Midbrain (tissue), 1 donor: ENCODE measurements at places on chromosomes 2 and 18.

GRCh38 chr18:48412339-48412929 is 3.3 kb upstream of the ZBTB7C start:
- peak; percentile 22 for DNase-seq

DNA sequence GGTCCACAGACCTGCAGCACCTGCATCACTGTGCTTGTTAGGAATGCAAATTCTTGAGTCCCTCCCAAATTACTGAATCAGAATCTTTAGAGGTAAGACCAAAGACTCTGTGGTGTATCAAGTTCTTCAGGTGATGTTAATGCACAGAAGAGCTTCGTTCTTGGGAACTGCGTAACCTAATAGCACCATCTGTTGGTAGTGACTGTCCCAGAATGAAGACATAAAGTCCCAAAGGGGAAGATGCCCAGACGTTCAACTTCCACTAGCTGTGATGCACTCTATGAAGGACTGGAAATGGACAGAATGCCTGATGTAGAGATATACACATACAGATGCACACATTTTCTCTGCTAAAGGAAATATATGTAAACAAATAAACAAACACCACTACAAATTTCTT is 576.0 kb downstream of the LRP1B start:
- peak; percentile 82 for DNase-seq

GRCh38 chr2:158912112-158912511 is 56.3 kb upstream of the TANC1 start:
- DNase-seq, result no peak

DNA sequence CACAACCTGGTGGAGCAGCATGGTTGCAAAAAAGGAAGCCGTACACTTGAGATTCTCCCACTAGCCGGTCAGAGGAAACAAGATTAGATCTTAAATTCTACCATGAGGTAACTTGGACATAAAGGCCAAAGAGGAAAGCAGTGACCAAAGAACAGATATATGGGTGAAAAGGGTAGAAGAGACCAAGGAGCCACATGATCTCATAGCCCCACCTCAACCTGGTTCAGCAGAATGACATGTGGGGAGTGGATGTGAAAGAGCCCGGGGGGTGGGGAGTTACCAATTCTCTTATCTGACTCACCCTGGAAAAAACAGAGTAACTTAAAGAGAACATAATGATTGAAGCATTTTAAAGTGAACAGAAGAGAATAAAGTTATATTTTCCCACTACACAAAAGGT is 683.0 kb downstream of the DSC3 start:
- DNase-seq, result no peak

DNA sequence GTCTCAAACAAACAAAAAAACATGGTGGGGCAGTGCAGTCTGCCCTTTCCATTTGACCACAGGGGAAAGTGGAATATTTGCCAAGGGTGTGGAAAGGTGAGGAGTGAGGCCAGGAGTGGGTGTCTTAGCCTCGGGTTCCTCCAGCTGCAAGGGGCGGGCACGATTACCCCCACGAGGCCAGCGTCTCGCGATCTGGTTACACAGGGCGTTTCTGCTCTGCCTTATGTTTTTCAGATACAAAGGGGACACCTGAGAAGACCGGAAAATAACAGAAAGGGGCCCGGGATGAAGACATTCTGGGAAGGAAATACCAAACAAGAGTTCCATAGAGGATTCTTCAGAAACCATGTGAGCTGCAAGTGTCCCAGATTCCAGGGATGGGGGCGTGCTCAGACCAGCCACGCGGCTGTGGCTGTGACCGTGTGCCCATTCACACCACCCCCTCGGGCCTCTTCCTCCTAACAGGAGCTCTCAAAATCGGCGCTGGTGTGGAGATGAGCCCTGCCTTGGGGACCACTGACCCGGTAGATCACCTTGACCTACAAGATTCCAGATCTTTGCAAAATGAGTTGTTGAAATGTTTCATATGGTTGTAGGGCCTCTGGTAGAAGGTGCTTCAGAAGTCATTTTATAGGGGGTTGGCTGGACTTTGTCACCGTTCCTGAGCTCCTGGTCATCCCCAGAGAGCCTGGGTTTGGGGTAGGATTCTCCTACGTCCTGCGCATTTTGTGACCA is 34.2 kb downstream of the FAM178B start:
- no peak for DNase-seq

DNA sequence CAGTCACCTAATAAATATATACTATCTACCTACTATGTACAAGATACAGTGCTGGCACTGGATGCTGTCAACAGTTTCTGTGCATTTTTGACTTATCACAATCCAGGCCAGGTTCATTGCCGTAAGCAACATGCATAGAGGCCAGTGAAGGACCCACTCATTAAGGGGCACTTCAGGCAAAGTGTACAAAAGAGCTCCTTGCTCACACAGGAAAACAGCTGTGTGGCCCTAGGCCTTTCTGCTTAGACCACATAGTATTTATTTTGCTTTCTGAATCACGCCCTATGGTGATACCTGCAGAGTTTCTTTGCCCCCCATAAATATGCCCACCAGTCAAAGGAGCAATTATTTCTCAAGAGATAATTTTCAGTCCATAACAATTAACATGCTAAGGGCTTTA is 39.6 kb upstream of the STAT4 start:
- no peak for DNase-seq

DNA sequence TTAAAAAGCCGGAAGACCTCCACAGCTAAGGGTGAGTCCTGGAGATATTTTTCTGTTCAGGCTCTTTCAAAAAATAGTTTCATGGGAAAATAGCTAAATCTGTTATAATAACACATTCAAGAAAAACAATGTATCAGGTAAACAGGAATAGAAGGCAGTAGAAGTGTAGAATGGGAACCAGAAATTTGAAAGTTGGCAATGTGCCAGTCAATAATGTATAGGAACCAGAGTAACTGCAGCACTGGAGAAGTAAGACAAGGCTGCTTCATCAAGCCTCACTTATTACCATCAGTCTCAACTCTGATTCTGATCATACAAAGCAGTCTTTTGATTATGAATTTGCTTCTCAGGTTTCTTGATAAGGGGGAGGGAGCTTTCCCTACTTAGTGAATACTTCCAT is 81.4 kb upstream of the VRK2 start:
- DNase-seq, result no peak

- no peak for DNase-seq
Measured at GRCh38 chr18:56019908-56020307, 431.9 kb upstream of the TCF4 start.

DNA sequence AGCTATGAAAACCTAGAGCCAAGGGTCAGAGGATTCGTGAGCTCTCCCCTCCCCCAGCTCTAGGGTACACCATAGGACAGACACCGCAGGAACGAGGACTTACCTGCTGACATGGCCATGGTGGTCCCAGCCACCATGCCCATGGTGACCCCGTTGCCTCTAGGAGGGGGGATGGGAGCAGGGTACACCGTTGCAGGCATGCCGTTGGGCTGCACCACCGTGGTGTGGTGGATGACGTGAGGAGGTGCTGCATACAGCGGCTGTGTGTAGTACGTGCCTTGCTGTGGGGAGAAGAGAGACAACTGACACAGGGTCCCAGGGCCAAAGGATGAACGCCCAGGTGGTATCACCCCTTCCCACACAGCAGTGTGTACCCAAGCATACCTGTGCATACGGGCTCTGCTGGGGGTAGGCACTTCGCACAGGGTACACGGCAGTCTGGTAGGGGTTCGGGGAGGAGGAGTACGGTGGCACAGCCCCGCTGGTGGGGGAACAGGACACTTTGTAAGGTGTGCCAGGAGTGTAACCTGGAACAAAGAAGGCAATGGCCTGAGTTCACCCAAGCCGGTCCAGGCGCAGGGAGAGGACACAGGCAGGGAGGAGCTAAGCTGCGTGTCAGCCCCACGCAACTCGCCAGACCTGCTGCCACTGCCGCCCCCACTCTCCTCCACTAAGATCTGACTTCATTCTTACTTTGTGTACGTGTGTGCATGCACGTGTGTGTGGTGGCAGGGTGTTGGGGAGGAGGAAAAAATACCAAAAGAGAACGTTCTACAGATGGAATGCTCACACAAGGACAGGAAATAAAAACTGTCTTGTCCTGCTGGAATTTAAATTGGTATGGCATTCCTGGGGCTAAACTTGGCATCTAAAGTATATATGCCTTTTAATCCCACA is 37.8 kb downstream of the FAM168B start:
- DNase-seq, result no peak

DNA sequence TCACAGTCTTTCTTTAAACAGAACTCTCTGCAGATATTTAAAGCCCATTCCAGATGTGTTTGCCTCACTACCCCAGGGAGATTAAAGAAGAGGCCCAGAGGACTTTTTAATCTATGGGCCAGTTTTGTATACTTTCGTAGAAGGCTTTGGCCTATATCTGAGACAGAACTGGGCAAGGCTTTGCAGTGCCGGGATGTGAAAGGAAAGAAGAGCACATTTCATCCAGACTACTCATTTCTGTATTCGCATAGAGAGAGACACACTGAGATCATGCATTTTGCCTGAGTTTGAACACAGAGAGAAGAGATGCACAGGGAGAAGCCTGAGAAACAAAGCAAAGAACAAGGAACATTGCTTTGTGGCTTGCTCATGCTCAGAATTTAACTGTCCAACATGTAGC is 54.9 kb upstream of the SLC5A7 start:
- no peak for DNase-seq

DNA sequence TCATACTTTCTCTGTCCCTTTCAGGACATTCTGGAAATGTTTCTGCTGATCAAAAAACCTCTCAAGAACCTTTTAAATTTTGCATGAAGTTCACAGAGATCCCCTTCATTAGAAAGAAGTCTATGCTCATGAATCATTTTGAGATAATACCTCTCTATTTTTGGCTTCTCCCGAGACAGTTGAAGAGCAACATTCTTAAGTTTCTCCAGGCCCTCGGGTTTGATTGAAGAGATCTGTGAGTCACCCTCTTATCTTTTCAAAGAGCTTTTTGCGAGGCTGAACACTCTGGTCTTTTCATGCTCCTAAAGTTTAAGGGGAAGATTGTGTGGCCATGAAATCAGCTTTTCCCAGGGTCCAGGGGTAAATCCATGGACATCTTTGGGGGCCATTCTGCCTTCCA is 354.2 kb downstream of the FBXO15 start:
- no peak for DNase-seq
